NCI-H1092 (cell line): ENCODE measurements at places on chromosomes 12 and 14.
A peak's percentile ranks its signal among the peaks of the same experiment; 100 is the strongest.

DNA sequence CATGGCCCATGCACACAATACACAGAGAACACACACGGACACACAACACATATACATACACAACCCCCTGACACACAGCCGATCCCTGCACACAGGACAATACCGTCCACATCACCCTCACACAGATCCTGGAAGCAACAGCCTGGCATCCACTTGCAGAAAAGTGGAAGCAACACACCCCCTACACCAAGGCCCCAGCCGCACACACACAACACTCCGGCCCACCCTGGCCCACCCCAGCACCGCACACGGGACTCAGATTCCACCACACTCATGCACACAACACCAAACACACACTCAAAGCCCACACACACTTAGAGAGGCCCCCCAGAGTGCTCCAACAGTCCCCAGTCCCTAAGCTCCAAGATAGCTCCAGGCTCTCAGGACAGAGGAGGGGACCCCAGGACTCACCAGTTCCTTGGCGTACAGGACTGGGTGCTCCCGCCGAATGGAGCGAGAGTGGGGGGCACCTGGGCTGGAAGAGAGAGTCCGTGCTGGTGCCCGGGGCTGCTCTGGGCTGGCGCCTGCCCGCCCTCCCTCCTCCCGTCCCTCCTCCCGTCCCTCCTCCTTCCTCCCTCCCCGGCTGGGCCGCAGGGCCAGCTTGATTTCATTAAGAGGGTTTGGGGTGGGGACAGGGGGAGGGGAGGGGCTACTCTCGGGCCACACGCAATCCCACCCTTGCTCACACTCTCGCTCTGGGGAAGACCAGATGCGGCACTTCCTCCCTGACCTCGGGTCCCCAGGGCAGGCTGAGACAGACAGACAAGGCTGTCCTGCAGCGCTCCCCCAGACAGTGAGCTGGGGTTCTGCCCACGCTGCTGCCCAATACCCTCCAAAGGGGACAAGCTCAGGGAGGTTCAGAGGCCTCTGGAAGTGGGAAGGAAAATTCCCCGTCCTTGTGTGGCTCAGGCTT is at the start of gene TMEM119:
TSS of gene TMEM119 (minus strand) at position 526 of the 913 bp plus-strand sequence. CDS start 5,701 bp downstream, outside the sequence.
- no peak for DNase-seq

GRCh38 chr14:90034156-90034555 is 27.6 kb upstream of the KCNK13 start:
- no peak for DNase-seq

- DNase-seq: no peak
Observed at GRCh38 chr12:91604897-91605296, 422.3 kb upstream of the DCN start.

GRCh38 chr14:69010648-69011047 is 31.5 kb upstream of the ACTN1 start:
- no peak for DNase-seq

GRCh38 chr12:43338848-43339526 is 213.0 kb downstream of the ADAMTS20 start:
- no peak for DNase-seq

DNA sequence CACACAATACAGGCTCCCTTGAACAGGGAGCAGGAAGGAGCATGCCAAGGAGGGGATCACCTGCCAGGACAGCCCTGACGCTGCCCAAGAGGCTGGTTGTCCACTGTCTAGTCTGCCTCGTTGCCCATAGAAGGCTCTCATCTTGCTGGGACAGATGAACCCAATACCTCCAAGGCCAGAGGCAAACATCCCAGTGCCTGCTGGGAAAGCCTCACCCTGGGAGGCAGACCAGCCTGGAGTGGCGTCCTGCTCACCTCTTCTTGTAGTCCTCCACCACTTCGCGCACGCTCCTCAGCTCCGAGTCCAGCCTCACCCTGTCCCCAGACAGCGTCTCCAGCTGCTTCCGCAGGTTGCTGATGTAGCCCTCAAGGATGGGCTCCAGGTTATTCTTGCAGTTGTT is 2.4 kb downstream of the KRT73 start:
- no peak for DNase-seq

GRCh38 chr12:57380300-57380699 is 50.5 kb downstream of the R3HDM2 start:
- no peak for DNase-seq

- no peak for DNase-seq
Observed at GRCh38 chr12:24088751-24089509, 139.5 kb upstream of the SOX5 start.

DNA sequence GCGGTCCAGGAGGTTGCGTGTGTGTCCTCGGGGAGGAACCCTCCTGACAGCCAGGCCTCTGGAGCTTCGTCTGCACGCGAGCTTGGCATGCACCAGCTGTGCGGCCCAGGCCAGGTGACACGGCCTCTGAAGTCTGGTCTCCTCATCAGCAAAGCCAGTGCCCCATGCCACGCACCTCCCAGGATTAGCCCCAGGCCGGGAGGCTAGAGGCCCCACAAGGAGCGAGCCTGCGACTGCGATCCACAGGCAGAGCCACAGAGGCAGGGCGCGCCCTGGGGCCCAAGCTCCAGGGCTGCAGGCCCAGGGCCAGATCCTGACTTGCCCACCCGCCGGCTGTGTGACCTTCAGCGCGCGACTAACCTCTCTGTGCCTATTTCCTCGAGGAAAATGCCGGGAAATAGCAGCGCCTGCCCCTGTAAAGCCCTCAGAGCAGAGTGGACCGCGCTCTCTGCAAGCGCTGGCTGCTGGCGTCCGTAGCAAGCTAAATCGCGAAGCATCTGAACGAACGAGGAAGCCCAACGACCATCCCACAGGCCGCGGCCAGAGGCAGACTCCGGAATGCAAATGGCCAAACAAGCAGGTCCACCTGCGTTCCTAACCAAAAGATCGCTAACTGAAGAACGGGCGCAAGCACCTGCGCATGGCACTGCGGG is 492 bp upstream of the BTBD6 start:
- DNase-seq: no peak

- DNase-seq: no peak
Observed at GRCh38 chr14:65840786-65841185, 428.3 kb downstream of the FUT8 start.

GRCh38 chr14:23896609-23897153 is 56.9 kb upstream of the DHRS4 start:
- DNase-seq: no peak

GRCh38 chr14:64292197-64292596 is 2.0 kb downstream of the ESR2 start:
- DNase-seq: no peak

GRCh38 chr12:117367006-117367638 is 5.7 kb upstream of the NOS1 start:
- DNase-seq: peak; percentile 72

GRCh38 chr12:65696227-65696626 is 128.1 kb upstream of the HMGA2 start:
- DNase-seq: no peak

DNA sequence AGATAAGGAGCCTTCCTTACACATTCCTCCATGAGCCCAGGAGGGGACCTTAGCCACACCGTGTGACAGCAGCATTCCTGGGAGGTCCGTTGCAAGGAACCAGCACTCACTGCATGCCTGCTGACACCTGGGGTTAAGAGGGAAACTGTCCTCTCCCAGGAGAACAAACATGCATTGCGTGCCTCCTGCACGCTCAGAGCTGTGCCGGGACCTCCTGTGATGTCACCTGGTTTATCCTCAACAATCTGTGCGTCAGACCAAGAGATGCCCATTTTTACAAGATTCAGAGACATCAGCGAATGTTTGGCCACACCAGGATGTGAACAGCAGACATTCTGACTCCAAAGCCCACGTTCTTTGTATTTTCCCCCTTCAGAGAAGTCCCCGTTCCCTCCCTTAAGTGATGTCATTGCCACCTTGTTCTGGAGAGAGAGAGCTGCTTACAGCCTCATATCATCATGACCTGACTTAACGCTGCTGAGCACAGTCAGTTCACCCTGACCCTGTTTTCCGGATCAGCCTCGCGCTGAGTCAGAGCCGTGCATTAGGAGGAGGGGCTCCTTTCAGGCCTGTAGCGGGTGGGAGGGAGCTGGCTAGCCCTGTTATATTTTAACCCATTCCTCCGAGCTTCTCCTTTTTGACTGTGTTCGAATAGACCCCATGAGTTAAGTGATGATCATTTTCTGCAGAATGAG is 36.2 kb downstream of the TMEM120B start:
- DNase-seq: no peak
